Islet precursor cell (in vitro differentiated cells): ENCODE measurements at places on chromosomes 16 and 17.

DNA sequence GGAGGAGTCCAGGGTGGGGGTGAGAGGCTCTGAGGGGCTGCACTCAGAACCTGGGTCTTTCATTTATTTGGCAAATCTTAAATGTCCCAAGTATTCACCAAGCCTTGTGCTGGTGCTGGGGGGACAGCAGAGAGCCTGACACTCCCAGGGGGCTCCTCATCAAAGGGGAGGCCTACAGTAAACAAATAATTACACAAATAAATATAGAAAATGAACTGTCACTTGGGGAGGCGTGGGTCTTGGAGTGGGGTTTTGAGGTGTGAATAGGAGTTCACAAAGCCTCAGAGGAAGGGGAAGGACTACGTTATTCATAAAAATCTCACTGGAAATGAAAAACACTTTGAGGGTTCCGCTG lies 15.2 kb upstream of the PRM1 start:
- no peak for DNase-seq

GRCh38 chr17:75604034-75604695 lies 16.6 kb downstream of the MYO15B start:
- no peak for DNase-seq

DNA sequence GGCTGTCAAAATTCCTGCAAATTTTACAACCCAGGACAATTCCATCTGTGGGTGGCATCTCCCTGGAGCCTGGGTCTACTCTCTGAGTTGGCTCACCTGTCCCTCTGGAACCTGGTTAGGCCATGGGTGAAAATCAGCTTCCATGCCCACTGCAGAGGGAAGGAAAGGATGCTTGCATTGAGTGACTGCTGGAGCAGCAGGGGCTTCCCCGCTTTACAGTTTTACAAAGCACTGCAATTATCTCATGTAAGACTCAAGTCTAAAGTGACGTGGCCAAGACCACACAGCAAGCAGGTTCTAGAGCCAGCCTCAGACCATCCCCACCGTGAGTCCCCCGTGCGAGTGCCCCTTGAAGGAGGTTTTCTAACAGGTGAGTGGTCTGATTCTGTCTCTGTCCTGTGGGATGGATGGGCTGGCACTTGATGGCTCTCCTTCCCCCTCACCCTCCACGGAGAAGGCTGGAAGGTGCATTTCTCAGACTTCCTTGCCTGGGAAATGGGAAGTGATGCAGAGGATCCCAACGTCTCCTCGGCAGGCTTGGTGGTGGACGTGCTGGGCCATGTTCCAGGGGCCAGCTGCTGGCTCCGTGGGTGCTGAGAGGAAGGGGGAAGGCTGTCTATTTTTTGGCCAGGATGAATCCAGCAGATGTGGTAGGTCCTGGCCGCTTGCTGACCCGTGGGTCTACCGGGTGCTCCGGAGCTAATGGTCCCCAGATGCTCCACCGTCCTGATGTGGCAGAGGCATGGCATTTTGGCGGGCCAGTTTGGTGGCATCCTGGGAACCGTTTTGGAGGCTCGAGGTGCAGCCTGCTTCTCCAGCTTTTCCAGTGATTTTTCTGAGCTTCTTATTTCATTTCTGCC lies 26.3 kb upstream of the CBX4 start:
- DNase-seq: no peak

DNA sequence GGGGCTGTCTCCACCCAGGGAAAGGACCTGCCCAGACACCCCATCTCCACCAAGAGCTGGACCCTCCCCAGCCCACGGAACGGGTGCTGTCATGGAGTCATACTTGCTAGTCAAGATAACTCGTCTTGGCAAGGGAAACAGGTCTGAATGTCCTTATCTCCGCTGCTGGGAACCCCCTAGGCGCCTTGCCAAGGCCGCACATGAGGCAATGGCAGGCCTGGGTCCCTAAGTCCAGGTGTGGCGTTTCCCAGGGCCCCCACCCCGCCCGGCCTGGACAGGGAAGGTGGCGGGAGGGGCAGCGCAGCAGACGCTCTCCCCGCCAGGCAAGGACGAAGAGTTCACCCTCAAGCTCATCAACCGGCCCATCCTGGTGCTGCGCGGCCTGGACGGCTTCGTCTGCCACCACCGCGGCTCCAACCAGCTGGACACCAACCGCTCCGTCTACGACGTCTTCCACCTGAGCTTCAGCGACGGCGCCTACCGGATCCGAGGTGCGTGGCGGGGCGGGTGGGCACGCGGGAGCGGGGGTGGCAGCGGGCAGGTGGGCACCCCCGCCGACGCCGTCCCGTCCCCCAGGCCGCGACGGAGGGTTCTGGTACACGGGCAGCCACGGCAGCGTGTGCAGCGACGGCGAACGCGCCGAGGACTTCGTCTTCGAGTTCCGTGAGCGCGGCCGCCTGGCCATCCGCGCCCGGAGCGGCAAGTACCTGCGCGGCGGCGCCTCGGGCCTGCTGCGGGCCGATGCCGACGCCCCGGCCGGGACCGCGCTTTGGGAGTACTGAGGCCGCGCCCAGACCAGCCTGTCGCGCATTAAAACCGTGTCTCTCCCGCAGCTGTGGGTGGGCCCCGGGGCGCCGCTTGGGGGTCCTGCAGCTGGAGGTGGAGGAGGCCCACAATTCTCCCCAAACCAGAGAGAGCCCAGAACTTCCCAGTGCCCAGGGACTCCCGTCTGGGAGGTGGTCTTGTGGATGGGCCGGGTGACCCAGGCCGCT lies 8.4 kb downstream of the FSCN2 start:
- DNase-seq: no peak

GRCh38 chr17:65707780-65708179 lies 146.3 kb upstream of the AXIN2 start:
- no peak for DNase-seq
